ENCODE measurements at places on chromosomes 4 and X.

- peak; percentile 49 for DNase-seq
Observed at GRCh38 chr4:158446106-158446505, 75.6 kb upstream of the RXFP1 start.

DNA sequence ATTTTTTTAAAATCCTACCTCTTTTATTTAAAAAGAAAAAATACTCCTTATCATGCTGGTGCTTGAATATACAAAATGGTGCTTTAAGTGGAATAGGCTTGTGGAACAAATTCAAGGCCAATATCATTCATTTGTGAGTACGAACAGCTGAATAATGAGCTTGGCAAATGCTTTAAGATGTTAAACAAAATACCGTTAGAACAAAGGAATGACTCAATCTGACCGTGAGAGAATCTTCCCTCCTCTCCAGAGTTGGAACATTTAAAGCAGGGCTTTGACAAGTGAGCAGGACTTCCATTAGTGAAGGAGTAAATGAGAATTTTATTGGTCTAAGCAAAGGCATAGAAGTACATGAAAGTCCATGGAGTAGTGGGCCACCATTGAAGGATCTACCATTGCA lies 74.5 kb downstream of the DCLK2 start:
- DNase-seq, result no peak

GRCh38 chr4:105059337-105059736 lies 87.3 kb upstream of the TET2 start:
- DNase-seq, result no peak

GRCh38 chr4:42396361-42396751 lies 932 bp upstream of the SHISA3 start:
- DNase-seq, result no peak

DNA sequence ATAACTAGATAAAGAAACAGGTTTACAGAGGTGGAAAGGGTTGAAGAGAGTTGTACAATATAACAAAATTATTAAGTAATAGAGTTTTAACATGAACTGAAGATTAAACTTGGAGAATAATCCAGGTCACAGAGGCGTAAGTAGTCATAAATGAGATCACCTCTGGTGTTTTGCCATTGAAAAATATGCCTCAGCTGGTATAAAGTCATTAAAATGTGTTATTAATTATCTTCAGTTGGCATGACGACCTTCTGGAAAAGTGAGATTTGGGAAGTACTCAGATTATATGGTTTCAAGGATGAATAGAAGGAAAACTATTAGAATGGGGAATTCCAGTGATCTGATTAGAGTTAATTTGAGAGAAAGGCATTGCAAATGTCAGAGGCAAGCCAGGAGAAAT lies 237.5 kb upstream of the ANXA10 start:
- DNase-seq, result no peak

DNA sequence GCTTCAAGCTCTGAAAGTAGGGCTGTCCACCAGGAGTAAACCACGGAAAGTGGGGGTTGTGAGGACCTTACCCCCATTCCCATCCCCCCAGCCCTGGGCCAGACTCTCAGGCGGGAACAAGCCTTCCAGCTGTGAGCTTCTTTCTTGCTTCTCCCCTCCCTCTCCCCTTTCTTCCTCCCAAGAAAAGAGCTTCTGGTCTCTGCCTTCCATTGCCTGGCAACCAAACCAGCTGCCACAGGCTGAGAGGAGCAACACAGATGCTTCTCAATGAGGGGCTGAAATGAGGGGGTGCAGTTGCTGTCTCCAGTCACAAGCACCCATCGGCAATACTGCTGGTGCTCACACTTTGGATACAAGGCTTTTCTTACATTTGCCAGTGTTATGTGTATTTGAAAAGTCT lies 72.5 kb downstream of the SLC16A2 start:
- no peak for DNase-seq

GRCh38 chrX:102126863-102127262 lies 1.4 kb downstream of the TCEAL2 start:
- no peak for DNase-seq

DNA sequence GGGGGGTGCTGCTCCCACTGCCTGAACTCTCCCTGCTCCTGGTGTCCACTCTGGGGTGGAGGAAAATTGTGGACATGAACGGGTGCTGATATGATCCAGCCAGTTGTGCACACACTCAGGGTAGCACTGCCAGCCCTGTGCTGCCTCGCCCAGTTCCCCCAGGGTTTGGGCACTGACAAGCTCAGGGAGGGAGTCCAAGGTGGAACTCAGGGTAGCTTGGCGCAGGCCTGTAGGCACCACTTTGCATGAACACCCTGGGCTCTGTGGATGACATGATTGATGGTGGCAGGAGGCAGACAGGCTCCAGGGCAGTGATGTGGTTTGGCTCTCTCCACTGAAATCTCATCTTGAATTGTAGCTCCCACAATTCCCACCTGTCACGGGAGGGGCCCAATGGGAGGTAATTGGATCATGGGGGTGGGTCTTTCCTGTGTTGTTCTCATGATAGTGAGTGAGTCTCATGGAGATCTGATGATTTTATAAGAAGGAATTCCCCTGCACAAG lies 572.0 kb upstream of the PABPC4L start:
- DNase-seq, result no peak

DNA sequence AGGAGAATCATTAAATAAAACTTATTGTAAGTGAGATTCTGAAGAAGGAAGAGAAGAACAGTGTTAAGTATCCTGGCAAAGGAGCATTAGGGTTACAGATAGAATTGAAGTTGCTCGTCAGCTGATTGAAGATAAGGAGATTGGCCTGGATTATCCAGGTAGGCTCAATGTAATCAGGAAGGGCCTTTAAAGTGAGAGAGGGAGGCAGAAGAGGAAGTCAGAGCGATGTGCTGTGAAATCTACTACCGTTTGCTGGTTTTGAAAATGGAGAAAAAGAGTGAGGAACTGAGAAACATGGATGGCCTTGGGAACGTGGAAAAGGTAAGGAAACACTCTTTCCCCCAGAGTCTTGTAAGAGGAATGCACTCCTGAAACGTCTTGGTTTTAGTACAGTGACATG lies 245.7 kb downstream of the ANTXR2 start:
- DNase-seq, result no peak

- DNase-seq, result no peak
Observed at GRCh38 chrX:83535417-83536196, 27.5 kb downstream of the POU3F4 start.

DNA sequence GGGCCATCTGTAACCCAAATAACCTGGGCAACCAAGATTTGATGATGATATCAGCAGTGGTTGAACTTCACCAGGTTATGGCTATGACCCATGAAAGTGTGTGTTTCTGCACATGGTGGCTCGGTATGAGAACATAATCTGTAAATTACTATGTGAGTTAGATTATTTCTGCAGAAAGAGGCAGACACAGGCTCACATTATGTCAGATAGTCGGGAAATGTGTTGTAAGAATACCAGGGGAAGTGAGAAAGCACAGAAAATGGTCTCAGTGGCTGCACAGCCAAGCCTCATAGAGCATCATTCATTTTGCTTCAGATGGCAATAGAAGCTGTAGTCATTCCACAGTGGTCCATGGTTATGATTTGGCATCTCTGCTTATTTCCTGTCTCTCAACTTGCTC lies 63.0 kb upstream of the RBPJ start:
- no peak for DNase-seq

DNA sequence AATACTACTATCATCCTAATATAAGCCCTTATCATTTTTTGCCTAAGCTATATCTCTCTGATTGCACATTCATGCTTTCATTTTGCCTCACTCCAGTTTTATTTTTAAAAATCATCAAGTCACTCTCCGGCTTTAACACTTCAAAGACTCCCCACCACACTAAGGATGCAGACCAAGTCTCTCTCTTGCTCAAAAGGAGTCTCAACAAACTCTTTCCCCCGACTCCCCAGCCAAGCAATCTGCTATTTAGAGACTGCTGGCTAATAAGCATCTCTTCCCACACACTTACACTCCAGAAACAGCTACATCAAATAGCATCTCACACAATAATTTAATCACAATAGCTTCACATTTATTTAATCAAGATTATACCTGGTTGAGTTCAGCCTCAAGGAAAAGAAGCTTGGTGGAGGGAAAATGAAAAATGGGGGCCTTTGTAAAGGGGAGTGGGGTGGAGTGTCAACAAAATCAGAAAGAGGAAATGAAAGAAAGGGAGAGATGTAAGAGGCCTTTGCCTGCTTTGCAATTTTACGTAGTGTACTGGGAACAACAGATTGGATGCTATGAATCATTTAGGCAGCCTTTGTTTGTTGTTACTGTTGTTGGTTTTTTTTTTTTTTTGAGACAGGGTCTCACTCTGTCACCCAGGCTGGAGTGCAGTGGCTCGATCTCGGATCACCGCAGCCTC lies 104.1 kb upstream of the MCF2 start:
- DNase-seq, result no peak

- DNase-seq, result no peak
Observed at GRCh38 chr4:29900336-29900735, 819.8 kb upstream of the PCDH7 start.

DNA sequence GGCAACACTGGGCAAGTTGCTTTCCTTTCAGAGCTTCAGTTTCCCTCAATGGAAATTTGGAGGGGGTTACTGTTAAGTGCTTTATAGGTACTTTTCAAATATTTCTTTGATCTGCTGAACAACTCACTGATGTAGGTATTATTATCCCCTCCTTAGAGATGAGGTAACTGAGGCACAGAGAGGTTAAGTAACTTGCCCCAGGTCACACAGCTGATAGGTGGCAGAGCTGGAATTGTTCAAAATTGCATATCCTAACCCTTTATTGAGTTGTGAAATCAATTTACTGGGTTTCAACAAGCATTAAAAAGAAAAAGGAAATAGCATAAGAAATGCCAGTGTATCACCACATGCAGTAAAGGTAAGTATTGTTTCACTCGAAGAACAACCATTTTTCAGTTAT lies 6.6 kb downstream of the PPP1R3F start:
- no peak for DNase-seq

GRCh38 chrX:148991502-148991901 lies 491.1 kb downstream of the AFF2 start:
- DNase-seq, result no peak

GRCh38 chrX:2967998-2968909 lies 38.1 kb upstream of the ARSH start:
- DNase-seq, result peak; percentile 40

DNA sequence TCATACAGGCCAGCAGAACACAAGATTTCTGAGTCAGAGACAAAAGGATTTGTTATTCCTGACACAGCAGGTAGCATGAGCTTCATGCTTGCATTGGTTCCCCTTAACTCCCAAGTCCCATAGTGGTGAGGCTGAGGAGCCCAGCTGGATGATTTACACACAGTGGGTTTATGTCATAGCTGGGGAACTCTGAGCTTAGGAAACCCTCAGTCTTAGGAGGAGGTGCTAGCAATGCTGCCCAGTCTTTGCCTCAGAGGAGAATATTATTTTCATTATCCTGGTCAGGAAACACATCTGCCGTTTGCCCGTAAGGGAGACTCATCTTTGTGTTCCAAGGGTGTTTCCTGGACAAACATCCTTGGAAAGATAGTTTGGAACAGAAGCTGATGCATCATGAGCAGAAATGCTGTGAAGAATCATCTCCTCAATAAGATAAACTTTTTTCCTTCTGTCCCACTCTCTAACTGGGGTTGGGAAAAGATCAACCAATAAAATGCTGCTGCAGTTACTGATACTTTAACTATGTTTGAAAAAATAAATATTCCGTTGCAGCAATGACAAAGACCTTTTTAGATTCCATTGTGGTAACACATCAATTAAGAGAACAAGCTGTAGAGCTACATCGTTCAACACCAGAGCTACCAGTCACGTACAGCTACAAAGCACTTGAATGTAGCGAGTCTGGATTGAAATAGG lies 146.8 kb downstream of the DCLK2 start:
- DNase-seq, result peak; percentile 69

- no peak for DNase-seq
Observed at GRCh38 chr4:134888156-134888555, 686.6 kb upstream of the PABPC4L start.

- DNase-seq, result no peak
Observed at GRCh38 chrX:8987672-8988250, 46.2 kb downstream of the FAM9B start.

GRCh38 chrX:138908577-138908976 lies 197.1 kb upstream of the FGF13 start:
- DNase-seq, result no peak

- no peak for DNase-seq
Observed at GRCh38 chrX:67044029-67044653, 405.3 kb upstream of the EDA2R start.

- no peak for DNase-seq
Observed at GRCh38 chrX:41688835-41689234, at the start of gene GPR34. Gene GPR34 (plus strand): TSS chrX:41688973. CDS start chrX:41695634, 6,661 bp downstream.

DNA sequence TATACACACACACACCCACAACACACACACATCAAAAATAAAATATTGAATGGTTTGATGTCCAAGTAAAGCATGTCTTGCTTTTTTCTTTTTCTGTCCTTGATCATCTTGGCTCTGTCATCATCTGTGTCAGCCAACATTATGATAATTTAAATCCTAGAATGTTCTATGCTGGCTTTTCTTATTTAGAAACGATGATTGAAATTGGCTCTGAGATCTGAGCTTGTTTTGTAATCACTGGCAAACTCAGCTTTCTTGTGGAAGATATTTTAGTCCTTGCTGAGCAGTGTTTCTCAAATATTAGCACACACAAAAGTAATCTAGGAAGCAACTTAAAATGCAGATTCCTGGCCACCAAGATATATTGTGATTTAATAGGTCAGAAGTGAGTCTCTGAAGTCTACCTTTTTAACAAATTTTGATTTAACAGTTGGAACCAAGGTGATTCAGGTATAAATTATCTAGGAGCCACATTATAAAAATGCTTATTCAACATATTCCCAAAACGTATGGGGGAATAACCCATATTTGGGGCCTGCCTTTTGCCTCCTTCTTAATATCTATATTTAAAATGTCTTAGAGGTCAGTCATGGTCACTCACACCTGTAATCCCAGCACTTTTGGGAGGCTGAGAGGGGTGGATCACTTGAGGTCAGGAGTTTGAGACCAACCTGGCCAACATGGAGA lies 24.0 kb upstream of the DSPP start:
- no peak for DNase-seq

DNA sequence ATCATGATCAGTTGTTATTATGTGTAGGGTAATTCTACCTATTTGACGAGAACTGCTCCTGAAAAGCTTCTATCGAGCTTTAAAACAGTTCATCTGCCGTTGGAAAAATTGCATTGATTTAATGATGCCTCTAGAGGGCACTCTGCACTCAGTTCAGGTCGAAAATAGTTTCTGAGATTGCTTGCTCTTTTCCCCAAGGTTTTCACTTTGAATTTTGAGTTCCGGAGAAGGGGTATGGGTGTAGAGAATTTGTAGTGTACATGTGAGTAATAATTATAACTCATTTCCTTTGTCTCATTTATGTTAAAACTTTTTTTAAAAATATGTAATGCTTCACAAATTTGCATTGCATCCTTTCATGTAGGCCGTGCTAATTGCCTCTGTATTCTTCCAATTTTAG lies 28.4 kb upstream of the TNIP3 start:
- peak; percentile 52 for DNase-seq

GRCh38 chr4:41258783-41259182 lies 2.1 kb downstream of the UCHL1 start:
- peak; percentile 70 for DNase-seq

DNA sequence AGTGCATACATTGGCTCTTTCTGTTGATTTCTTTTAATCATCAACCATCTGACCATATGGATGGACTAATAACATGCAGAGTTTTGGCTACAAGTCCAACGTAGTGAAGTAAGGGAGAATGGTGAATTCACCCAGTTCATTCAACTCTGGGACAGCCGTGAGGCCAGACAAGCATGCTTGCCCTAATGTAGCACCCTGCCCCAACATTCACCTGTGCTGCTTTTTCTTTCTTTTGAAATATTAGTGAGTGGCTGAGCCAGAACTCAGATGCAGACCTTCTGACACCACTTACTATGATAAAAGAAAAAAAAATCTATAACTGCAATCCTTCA lies 17.5 kb downstream of the ARSJ start:
- DNase-seq, result no peak
